ENCODE measurements at places on chromosomes 1 and 21.
A peak's percentile ranks its signal among the peaks of the same experiment; 100 is the strongest.

DNA sequence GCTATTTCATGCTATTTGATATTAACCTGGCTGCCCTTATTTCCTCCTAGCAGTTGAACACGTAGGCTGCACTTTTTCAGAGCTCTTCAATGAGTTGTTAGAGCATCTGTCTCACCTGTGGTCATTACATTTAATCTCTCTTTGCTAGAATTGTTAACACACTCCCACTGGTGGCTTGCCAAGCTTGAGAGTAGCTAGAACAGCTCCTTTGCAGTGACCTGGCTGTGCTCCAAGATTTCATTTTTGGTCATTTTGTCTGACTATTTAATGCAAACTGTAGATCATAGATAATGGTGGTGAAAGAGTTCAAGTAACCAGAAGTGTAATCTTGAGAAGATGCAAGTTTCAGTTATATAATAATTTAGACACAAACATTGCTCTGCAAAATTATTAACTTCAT is 105.6 kb downstream of the LRRC7 start:
- no peak for DNase-seq

GRCh38 chr1:43296207-43296606 is 4.6 kb upstream of the TIE1 start:
- no peak for DNase-seq

DNA sequence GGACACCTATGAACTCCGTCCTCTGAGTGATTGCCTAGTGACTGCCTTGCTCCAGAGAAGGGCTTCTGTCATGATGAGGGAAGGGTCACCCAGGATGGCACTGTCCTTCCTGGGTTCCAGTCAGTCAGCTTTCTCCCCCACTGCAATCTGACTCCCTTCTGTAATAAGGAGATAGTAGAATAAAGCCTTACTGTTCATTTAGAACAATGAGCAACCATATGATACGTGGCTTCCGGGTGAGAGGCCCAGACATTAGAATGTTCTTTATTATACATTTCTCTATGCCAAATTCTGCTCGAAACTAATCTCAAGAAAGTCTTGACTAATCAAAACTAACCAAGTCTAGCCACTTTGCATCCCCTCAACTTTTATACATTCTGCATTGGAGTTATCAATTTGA is 8.5 kb upstream of the MTMR11 start:
- no peak for DNase-seq

GRCh38 chr1:89600451-89601224 is 32.3 kb upstream of the LRRC8C start:
- DNase-seq: no peak

DNA sequence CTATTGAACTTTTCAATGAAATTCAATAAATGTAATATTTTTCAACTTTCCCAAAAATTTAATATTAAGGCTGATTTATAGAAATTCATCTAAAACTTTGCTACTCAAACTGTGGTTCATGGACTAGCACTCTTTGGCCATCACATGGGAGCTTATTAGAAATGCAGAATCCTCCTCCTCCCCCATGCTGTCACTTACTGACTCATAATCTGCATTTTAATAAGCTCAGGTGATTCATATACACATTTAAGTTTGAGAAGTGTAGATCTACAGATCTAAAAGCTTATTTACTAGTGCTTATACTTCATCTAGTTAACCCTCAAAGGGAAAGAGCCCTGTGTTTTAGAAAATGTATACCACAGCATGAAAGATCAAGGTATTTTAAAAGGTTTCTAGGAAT is 84.3 kb downstream of the HS2ST1 start:
- no peak for DNase-seq

GRCh38 chr1:226104671-226105121 is 42.2 kb downstream of the H3-3A start:
- DNase-seq: no peak

DNA sequence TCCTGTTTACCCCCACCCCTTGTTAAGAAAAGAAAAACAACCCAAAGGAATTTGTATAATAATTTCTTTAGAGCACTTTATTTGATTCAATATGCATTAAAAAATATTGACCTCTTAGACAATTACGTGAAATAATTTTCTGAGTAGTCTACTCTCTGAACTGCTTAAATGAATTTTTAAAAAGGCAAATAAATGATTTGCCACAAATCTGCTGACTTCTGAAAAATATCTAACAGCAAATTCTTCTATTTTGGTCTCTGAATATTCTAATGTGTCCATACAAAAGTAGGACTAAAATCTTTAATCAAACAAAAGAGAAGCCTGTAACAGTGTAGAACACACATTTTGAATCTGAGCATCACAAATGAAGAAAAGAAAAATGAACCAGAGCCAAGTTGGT is 115.1 kb downstream of the TRIM33 start:
- DNase-seq: no peak

DNA sequence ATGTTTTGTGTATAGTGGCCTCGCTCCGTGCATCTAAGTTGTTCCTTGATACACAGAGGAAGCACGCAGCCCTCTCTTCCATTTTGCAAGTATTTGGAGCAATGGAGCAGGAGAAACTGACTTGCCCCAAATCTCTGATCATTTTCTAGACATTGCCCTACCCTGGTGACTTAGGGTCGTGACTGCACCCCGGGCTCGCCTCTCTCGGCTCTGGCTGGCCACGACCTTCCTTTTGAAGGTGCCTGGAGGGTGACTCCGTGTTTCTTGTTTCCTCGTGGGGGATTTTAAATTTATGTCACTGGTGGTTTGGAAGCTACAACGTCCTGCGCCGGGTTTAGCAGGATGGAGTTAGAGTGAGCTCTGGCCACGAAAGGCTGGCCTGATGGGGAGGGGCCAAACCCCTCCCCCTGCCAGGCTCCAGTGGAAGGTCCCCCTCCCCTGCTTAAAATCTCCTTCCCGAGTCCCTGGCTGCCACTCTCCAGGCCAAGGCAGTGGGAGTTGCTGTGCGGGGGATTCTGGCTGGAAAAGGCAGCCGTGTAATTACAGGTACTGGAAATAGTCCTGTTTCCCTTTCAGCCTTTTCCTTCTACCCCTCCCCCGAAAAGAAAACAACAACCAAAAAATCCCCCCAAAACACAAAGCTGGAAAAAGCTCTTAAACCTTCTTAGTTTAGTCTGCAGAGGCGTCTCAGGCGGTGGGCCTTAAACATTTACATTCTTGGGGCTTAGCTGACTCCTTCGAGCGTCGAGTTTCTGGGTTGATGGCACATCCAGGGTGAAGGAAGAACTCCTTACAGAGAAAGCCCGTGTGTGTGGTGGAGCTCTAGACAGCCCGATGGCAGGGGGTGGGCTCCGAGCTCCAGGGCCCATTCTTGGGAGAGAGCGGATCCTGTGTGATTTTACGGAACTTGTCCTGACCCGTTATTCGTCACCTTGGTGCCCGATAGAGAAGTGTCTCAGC is 28.1 kb downstream of the SPSB1 start:
- no peak for DNase-seq

GRCh38 chr1:203693721-203694120 is 67.1 kb downstream of the ATP2B4 start:
- peak; percentile 74 for DNase-seq

DNA sequence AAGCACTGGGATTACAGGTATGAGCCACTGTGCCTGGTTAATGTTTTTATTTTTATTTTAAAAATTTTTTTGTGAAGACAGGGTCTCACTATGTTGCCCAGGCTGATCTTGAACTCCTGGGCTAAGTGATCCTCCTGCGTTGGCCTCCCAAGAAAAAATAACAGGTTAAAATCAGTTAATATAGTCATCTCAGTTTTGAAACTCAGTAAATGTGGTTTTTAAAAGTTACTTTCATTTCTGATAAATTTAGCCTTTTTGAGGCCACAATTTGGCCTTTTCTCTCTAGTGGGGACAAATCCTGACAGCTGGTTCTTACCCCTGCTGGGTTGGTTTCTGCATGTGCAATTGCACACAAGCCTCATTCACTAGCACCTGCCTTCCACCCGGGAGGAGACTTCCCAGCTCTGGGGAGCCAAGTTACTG is 13.3 kb downstream of the PMF1 start:
- DNase-seq: no peak

DNA sequence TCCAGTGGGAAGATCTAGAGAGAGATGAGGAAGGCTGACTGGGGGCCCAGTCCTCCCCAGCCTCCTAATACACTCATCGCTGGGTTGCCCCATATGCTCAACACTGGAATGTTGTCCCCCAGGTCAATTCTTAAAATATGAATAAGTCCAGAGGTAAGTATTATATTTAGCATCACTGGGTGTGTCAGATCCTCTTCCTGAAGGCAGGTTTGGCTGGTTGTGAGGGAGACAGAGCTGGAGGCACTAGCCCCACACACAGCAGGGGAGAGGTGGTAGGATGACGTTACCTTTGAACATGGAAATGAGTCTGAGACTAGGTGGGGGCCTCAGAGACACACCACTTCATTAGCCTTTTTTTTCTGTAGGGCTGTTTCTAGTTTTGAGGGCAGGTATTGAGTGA is 42.6 kb downstream of the SLC44A3 start:
- no peak for DNase-seq

DNA sequence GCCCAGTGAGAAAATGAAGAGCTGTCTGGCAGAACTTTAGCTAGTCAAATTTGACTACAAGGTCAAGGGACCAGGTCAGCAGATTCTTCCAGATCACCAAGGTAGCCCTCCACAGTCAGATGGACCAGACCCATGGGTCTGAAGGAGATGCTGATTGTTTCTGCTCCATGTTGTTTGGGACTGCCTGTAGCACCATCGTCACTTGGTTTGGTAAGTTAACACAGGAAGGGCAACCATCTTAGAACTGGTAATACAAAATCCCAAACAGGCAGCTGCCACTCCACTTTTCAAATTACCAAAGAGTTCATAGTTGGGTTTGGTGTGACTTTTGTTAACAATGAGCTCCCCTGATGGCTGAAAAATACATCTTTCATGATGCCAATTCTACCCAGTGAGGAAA is 9.0 kb downstream of the ITPKB start:
- no peak for DNase-seq

Measured in coronary artery (tissue), 2 donors.